Stimulated activated CD8-positive, alpha-beta memory T cell treated with anti-CD3 and anti-CD28 coated beads, Interleukin-7, amount 100 ng/mL, for 1 hour (primary cell): ENCODE measurements at places on chromosomes 2 and 18.

DNA sequence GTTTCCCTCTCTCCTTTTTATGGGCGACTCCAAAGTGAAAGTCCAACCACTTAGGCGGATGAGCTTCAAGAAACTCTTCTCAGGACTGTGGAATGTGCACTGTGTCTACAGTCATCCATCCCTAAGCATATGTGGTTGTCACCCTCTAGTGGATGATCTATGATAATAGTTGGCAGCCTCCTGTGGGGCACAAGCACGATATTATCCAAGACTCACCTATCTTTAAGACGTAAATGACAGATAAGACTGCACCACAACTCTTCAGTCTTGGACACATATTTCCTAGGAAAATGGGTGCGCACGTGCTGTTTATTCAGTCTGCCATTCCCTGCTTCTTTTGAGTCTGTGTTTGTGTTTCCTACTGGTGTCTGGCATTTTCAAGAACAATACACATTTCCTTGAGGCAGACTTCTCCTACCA is 145.5 kb upstream of the CTAGE1 start:
- no peak for DNase-seq

DNA sequence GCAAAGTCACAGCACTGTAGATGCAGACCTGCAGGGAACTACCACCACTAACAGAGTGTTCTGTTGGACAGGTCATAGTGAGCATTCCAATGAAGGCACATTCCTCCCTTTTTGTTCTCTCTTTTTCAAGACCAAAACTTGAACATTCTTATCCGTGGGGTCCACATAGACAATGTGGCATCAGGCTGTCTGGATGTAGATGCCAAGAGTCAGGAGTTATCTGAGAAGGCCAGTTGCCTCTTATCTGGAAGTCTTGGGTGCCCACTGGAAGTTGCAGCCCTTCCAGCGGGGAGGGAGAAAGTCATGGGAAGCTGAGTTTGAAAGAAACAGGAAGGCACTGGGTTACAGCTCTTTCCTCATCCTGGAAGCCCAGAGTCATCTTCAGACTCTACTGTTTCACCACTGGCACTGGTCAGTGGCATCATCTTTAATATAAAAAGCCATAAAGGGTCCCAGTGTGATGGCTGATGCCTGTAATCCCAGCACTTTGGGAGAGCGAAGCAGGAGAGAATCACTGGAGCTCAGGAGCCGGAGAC is 61.4 kb downstream of the FAM161A start:
- DNase-seq, result no peak

DNA sequence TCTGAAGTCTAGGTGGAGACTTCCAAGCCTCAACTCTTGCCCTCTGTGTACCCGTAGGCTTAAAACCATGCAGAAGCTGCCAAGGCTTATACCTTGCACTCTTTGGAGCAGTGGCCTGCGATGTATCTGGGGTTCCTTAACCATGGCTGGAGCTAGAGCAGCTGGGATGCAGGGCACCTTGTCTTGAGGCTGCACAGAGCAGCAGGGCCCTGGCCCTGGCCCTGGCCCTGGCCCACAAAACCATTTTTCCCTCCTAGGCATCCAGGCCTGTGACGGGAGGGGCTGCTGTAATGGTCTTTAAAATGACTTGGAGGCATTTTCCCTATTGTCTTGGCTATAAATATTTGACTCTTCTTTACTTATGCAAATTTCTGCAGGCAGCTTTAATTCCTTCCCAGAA is 19.2 kb downstream of the SERPINB4 start:
- DNase-seq, result no peak

GRCh38 chr2:32008805-32009515 is 1.8 kb downstream of the MEMO1 start:
- DNase-seq, result no peak

- no peak for DNase-seq
These were observed 199.8 kb downstream of the MYT1L start for GRCh38 chr2:2131075-2131789.

GRCh38 chr2:68721482-68722101 is 13.0 kb upstream of the ARHGAP25 start:
- DNase-seq, result no peak

- DNase-seq, result no peak
These were observed 6.9 kb downstream of the OTX1 start for GRCh38 chr2:63057249-63058143.

DNA sequence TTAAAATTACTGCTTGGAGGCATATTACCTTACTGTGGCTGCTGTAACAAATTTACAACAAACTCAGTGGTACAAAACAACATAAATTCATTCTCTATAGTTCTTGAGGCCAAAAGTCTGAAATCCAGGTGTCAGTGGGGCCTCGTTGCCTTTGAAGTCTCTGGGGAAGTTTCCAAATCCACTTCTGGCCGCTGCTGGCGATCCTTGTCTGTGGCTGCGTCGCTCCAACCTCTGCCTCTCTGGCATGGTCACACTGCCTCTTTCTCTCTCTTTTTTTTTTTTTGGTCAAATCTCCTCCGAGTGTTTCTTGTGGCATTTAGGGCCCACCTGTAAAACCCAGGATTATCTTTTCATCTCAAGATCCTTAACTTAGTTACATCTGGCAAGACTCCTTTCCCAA is 182.8 kb downstream of the ST6GAL2 start:
- DNase-seq, result no peak

DNA sequence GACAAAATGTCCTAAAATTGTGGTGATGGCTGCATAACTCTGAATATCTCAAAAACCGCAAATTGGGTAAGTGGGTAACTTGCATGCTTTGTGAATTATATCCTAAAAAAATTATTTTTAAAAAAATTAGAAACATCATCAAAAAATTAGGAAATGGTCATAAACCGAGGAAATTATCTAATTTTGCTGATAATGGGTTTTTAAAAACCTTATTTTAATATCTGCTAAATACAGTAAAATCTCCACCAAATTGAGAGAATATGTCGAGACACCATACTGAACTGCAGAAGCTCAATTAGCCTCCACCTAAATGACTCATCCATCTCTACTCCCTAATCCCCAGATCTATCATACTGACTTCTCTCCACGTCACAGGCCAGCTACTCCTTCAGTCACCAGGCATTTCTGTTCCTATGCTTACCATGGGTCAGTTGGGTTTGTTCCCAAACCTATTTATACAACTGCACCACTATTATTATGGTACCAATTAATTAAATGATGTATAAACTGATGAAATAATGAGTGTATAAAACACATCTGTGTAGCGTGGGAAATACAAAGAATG is 36.1 kb downstream of the SPIRE1 start:
- DNase-seq, result no peak
